ENCODE measurements at places on chromosomes 2 and 18.

- no peak overlapping the region for H3K27ac ChIP-seq
- H3K36me3 ChIP-seq, result no peaks in the 10 kb centered on the region
- DNase-seq, result no peak
Measured at GRCh38 chr18:78640246-78640995, 339.2 kb upstream of the SALL3 start.

DNA sequence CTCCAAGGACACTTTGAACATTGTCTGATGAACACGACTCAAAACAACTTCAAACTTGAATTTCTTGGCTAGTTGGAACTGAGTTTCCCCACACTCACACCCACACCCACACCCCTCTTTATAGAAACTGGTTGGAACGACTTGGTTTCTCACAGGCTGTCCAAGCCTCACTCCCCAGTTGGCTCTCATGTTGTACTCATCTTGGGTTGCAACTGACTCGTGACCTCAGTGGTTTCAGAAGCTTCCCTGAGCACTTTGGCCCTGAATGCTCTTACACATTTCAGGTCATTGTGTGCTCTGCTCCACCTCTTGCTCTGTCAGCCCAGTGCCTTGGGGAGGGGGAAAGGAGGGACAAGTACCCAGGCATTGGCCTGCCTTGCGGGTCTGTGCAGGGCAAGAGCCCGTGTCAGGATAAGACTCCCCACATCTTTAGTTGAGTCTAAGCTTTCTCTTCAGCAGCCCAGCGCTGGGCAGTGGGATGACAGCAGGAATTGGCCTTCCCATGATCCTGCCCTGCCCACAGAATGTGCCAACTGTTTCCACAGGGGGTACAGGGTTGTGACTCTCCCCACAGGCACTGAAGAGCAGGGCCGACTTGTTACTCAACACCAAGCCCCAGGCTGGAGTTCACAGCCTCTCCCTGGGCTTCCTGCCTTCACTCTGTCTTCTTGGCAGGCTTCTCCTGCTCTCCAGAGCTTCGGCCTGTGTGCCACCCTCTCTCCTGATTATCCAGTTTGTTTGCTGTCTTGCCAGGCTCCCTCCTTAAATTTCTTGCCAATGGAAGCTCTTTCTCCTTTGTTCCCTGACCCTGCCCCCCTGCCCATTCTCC, 104.6 kb downstream of the RTN4 start:
- no peaks in the 10 kb centered on the region for H3K27me3 ChIP-seq
- H3K4me1 ChIP-seq, result peaks cover 29% of the 10 kb centered on the region
- H3K4me3 ChIP-seq, result no peak overlapping the region
- DNase-seq, result peak; percentile 91

DNA sequence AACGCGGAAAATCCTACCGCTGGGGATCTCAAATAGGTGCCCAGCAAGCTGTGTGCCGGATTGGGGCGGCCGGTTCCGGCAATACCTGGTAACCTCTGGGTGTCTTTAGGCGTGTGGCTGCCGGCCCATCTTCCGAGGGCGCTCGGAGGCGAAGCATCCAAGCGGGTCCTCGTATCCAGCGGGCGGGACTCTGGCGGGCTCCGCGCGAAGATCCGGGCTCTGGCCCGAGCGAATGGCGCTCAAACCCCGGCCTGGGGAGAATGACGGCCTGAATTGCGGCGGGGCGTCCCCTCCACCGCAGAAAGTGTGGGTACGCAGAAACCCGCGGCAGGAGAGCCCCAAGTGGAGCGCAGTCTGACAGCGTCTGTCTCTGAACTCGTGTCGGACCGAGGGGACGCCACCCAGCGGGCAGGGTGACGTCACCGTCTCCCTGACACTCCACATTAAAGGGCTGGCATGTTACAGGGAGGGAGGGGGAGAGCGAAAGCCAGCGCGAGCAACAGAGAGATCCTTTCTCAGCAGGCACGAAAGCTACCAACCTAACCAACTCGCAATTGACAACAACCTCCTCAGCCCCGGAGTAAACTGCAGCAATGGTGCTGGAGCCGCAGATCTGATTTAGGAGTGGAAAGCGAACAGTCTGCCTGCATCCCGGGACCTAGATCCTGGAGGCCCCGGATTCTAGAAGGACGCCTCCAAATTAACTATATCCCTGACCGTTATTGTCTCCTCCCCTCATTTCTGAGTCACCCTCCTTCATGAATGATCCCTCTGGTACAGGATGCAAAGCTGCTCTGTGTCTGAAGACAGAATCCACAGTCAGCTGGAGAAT, at the start of gene SKOR2:
TSS of gene SKOR2 (minus strand) at position 372 of the 832 bp plus-strand sequence. CDS start 2,477 bp downstream, outside the sequence.
- DNase-seq, result no peak
- H3K4me3 ChIP-seq, result no peak within 1 kb of the TSS
- no peaks in the 10 kb centered on the region for H3K36me3 ChIP-seq
- peaks cover 33% of the 10 kb centered on the region for H3K27me3 ChIP-seq
- no peak within 1 kb of the TSS for H3K27ac ChIP-seq

DNA sequence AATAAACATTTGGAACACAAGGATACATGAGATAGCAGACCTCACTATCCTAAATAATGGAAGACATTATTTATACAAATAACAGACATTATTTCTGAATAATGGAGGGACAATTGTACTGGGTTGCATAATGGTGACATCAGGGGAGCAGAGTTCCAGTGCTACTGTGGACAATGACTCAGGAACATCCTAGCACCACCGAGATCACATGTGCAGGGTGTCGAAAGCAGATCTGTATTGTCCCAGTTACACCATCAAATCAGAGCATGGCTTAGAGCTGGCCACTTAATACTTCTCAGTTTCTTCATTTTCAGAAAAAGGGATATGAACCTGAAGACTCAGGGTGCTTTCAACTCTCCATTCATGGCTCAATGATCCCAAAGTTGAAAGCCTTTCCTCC, 249.1 kb upstream of the RBMS1 start:
- no peaks in the 10 kb centered on the region for H3K4me1 ChIP-seq
- no peak overlapping the region for H3K27ac ChIP-seq
- no peaks in the 10 kb centered on the region for H3K27me3 ChIP-seq

DNA sequence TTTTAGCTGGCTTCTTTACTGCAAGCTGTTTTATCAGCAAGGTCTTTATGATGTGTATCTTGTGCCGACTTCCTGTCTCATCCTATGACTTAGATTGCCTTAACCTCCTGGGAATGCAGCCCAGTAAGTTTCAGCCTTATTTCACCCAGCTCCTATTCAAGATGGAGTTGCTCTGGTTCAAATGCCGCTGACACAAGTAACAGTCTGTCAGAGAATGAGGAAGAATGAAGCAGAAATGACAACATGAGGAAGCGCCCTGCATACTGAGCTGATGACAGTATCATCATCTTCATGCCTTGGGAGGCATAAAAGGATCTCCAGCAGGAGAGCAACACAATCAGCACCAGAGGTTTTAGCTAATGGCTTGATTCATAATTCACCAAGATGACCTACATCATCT, 309.4 kb downstream of the NBAS start:
- H3K27ac ChIP-seq, result no peak overlapping the region
- H3K4me3 ChIP-seq, result no peak overlapping the region
- DNase-seq, result no peak
- H3K27me3 ChIP-seq, result no peaks in the 10 kb centered on the region

DNA sequence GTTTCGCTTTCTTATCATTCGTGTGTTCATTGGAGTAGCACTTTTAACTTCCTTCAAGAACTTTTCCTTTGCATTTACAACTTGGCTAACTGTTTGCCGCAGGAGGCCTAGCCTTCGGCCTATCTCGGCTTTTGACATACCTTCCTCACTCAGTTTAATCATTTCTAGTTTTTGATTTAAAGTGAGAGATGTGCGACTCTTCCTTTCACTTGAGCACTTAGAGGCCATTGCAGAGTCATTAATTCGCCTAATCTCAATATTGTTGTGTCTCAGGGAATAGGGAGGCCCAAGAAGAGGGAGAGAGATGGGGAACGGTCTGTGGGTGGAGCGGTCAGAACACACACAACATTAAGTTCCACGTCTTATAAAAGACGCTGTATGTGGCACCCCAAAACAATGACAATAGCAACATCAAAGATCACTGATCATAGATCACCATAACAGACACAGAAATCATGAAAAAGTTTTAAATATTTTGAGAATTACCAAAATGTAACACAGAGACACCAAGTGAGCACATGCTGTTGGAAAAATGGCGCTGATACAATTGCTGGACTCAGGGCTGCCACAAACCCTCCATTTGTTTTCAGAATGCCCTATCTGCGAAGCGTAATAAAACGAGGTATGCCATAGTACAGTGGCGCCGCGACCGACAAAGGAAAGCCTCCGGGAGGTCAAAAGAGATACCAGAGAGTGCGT, 553 bp downstream of the TIGD1 start:
- peaks cover 12% of the 10 kb centered on the region for H3K4me1 ChIP-seq
- DNase-seq, result no peak
- H3K27me3 ChIP-seq, result no peaks in the 10 kb centered on the region
- H3K27ac ChIP-seq, result peak overlapping the region; percentile 99
- peak overlapping the region; percentile 98 for H3K4me3 ChIP-seq

- H3K4me3 ChIP-seq, result no peak overlapping the region
- no peak for DNase-seq
- H3K36me3 ChIP-seq, result no peaks in the 10 kb centered on the region
- no peak overlapping the region for H3K27ac ChIP-seq
- H3K4me1 ChIP-seq, result no peaks in the 10 kb centered on the region
Measured at GRCh38 chr2:58698620-58699019, 457.5 kb upstream of the FANCL start.

- H3K36me3 ChIP-seq, result no peaks in the 10 kb centered on the region
- no peaks in the 10 kb centered on the region for H3K27me3 ChIP-seq
- DNase-seq, result no peak
- no peak overlapping the region for H3K27ac ChIP-seq
- no peak overlapping the region for H3K4me3 ChIP-seq
Measured at GRCh38 chr2:101442042-101442666, 32.8 kb downstream of the RFX8 start.

DNA sequence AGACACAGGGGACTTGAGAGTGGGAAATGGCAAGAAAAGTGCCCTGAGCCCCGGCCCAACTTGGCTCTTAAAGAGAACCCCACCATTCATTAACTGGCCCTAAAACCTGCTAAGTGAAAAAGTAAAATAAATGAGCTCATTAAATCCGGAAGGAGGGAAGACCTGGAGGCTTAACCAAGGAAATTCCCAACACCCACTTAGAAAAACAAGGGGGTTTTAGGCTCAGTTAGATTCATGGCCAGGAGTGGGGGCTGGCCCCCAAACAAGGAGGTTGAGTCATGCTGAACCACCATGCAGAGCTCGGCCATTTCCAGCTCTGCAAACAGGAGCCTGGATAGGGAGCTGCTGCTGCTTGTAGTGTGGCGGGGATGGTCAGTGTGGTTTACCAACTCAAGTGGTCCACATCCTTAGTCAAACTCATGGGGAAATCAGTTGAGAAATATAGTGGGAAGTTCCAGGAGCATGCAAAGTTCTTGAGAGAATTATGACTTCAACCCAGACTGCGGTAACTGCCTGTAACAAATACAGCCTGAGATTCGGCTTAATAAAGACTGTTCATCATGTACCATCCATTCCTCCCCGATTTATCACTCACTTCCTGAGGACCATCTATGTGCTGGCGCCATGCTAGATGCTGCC, 39.7 kb upstream of the MRPL19 start:
- H3K27ac ChIP-seq, result no peak overlapping the region
- H3K36me3 ChIP-seq, result no peaks in the 10 kb centered on the region
- H3K4me1 ChIP-seq, result peaks cover 41% of the 10 kb centered on the region
- no peak overlapping the region for H3K4me3 ChIP-seq

DNA sequence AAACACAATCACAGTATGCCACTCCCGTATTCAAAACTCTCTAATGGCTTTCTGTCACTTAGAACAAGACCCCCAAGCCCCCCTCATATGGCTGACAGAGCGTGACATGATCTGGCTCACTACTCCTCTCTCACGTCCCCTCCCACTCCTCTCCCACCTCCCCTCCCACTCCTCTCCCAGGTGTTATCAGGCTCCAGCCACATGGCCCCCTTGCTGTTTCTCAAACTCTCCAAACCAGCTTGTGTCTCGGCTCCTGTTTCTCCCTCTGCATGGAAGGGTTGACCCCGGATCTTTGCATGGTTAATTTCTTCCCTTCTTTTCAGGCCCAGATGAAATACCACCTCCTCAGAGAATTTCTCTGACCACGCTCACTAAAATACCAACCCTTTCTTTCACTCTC, 180.8 kb downstream of the SLC8A1 start:
- H3K27me3 ChIP-seq, result no peaks in the 10 kb centered on the region
- no peaks in the 10 kb centered on the region for H3K36me3 ChIP-seq
- H3K4me3 ChIP-seq, result no peak overlapping the region
- DNase-seq, result no peak
- no peak overlapping the region for H3K27ac ChIP-seq

GRCh38 chr2:192398236-192398635, 203.5 kb upstream of the TMEFF2 start:
- no peaks in the 10 kb centered on the region for H3K27me3 ChIP-seq
- no peak overlapping the region for H3K4me3 ChIP-seq
- H3K4me1 ChIP-seq, result no peaks in the 10 kb centered on the region
- no peak for DNase-seq
- H3K36me3 ChIP-seq, result no peaks in the 10 kb centered on the region

DNA sequence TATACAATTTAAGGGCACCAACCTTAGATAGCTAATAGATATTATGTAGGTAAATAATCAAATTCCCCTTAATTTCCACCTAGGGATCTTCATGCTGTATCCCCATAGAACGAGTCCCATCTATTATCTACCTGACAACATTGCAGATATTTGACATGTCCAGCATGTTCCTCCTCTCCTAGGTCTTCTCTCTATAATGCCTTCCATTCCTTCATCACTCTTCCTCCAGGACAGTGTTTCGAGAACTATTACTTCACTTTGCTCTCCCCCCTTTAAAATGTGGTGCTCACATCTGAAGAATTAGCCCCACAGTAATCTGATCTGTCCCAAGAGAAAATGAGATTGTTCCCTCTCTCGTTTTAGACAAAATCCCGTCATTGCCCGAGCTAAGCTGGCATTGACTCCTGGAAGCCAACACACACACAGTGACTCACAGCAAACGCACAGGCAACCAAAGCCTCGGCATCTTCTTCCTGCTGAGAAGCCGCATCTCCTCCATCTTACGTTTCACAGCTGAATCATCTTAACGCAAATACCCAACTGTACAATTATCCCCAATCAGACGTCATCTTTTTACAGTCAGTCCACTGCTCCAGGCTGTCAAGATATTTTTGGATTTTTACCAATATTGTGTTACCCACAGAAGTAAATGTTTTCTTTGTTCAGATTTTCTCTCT, 162.9 kb upstream of the AGAP1 start:
- H3K4me3 ChIP-seq, result no peak overlapping the region
- H3K27me3 ChIP-seq, result no peaks in the 10 kb centered on the region
- DNase-seq, result no peak
- H3K4me1 ChIP-seq, result no peaks in the 10 kb centered on the region
- H3K27ac ChIP-seq, result no peak overlapping the region

DNA sequence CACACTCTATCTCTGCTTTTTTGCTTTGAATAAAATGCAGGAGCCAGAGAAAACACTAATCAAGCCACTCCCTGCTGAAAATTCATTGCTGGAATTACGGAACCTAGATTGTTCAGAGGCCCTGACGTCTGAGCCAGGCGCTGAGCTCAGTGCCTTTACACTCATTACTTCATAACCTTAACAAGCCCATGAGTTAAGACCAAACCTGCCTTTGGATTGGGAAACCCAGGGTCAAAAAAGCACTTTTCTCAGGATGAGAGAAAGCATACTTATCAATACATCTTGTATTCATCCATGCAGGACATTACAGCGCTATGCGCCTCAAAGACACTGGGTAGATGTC, 762 bp downstream of the INO80C start:
- H3K27ac ChIP-seq, result peak overlapping the region; percentile 96
- H3K4me3 ChIP-seq, result no peak overlapping the region
- peak; percentile 13 for DNase-seq
- no peaks in the 10 kb centered on the region for H3K36me3 ChIP-seq
- peaks cover 18% of the 10 kb centered on the region for H3K4me1 ChIP-seq

- DNase-seq, result no peak
- no peaks in the 10 kb centered on the region for H3K27me3 ChIP-seq
- peaks cover 5% of the 10 kb centered on the region for H3K36me3 ChIP-seq
- H3K4me3 ChIP-seq, result no peak overlapping the region
- no peak overlapping the region for H3K27ac ChIP-seq
- H3K4me1 ChIP-seq, result peaks cover 3% of the 10 kb centered on the region
Measured at GRCh38 chr2:53941749-53942148, 29.0 kb downstream of the PSME4 start.

Data from thyroid gland (tissue), 4 donors.